ENCODE measurements at places on chromosomes 7 and 10.

GRCh38 chr7:105857009-105857952 is 19.1 kb downstream of the ATXN7L1 start:
- DNase-seq: no peak

- DNase-seq: no peak
Measured at GRCh38 chr7:886626-887487, 10.5 kb downstream of the GET4 start.

GRCh38 chr7:5248201-5248885 is 34.4 kb upstream of the SLC29A4 start:
- DNase-seq: no peak

DNA sequence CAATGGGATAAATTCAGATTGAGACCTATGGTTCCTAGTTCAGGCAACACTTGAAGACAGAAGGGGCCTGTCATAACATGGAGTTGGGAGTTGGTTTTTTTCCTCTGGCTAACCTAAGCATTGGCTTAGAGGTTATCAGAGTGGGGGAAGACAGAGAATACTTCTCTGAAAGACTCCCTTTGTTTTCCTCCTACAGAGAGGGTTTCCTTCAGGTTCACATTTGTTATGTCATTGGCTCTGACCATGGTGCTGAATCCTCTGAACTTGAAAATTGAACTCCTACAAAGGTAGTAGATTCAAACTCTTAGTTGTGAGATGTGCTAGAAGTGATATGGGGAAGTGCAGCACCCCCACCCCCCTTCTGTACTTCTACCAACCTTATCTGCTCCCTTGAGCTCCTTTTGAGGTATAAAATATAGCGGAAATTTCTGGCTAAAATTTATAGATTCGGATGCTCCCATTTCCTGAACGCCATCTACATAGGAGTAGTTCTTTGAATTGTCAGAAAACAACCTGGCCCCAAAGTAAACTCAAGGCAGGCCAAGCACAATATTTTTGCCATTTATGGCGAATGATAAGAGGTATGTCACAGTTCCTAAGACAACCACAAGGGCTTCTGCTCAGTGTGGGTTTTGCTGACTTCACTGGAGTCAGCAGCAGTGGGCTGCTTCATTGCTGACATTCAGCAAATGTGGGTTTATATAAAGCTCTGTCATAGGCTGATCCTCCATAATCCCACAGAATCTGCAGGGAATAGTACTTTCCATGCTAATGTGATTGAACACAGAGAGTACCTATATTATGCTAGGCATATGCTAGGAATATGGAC is 131.6 kb upstream of the KLF14 start:
- no peak for DNase-seq

DNA sequence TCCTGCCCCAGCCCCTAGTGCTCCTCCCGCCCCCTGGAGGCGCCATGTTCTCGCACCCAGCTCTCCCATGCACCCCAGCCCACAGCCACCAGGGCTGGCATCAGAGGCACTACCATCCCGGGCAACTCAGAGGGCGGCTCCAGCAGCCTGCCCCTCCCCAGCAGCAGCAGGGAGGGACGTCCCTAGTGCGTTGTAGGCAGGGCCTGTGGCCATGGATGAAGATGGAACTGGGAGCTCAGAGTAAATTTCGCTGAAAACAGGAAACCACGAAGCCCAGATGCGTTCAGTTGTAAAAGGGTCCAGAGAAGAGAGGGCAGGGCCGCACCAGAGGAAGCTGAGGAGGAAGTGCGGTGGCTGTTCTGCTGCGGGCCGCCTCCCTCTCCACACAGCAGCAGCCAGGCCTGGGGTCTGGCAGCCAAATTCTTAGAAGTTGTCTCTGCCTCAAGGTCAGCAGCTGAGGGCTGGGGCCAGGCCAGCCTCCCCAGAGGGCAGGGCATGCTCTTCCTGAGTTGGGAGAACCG is 24.6 kb downstream of the VSIR start:
- peak; percentile 44 for DNase-seq

GRCh38 chr7:98797150-98797549 is 72.7 kb downstream of the TMEM130 start:
- no peak for DNase-seq

DNA sequence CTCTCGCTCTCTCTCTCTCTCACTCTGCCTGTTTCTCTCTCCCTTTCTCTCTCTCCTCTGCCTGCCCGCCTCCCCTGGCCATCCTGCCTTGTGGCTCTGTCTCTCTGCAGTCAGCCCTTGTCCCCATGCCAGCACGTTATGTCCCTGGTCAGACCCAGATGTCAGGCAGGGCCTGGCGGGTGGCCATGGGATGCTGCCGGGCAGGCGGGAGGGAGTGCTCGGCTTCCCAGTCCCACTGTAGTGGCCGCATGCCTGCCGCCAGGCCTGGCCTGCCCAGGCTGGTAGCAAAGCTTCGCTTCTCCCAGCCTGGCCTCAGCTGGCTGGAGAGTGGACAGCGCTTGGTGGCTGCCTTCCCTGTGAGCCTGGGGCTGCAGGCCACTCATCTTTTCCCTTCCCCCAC is 121.5 kb upstream of the ZNF716 start:
- DNase-seq: no peak

- DNase-seq: no peak
Measured at GRCh38 chr7:19024261-19024660, 93.2 kb downstream of the TWIST1 start.

- DNase-seq: no peak
Measured at GRCh38 chr7:131119381-131119780, 208.3 kb upstream of the MKLN1 start.

- no peak for DNase-seq
Measured at GRCh38 chr10:78804411-78805032, 264.2 kb upstream of the ZMIZ1 start.

DNA sequence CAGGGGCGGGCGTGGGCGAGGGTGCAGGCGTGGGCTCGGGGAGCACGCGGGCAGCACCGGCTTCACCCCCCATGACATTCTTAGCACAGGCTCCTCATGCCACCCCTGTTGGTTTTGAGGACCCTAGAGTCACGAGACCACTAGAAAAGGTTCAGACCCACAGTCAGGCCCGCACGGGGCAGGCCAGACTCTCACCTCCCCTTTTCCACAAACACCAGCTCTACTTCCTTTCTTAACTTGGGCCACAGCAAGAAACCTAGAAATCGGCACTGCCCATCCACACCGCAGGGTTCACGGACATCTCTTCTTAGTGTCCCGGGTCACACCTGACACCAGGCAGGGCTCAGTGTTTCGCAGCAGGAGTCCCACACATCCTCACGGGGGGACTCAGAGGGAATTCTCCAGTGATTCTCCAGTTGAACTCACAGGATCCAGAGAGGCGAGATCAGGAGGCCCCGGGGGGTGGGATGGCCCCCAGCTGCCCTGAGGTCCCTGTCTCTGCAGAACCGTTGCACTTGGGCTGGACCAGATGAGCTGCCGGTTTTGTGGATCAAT is 52.0 kb downstream of the JAKMIP3 start:
- no peak for DNase-seq

DNA sequence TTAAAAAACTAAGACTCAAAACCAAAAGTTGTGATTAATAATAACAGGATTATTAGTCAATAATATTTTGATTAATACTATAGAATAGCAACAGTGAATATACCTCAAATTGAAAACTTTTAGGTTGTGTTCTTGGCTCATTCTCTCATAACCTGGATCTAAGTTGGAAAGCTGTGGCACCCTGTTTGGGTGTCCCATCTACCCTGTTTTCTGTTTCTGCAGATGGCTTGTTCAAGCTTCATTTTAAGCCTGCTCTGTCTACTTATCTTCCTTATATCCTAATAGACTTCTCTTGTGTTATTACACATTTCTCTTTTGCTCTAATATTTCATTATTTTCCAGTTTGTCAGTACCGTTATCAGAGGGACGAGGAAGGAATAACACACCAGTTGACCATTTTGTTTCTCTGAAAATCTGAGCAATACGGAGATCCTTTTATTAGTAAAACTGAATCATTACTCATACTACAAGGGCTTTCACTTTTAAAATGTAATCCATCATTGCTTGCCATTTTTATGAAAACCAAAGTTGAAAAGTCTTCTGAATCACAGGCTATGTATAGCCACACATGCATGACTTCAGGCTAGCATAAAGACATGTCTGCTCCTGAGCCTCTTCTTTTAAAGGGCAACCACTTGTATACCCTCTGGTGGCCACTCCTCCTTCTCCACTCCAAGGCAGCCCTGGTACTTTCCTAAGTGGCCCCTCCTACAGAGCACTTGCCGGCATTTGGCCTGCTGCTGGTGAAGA is 22.3 kb downstream of the COX15 start:
- DNase-seq: no peak

DNA sequence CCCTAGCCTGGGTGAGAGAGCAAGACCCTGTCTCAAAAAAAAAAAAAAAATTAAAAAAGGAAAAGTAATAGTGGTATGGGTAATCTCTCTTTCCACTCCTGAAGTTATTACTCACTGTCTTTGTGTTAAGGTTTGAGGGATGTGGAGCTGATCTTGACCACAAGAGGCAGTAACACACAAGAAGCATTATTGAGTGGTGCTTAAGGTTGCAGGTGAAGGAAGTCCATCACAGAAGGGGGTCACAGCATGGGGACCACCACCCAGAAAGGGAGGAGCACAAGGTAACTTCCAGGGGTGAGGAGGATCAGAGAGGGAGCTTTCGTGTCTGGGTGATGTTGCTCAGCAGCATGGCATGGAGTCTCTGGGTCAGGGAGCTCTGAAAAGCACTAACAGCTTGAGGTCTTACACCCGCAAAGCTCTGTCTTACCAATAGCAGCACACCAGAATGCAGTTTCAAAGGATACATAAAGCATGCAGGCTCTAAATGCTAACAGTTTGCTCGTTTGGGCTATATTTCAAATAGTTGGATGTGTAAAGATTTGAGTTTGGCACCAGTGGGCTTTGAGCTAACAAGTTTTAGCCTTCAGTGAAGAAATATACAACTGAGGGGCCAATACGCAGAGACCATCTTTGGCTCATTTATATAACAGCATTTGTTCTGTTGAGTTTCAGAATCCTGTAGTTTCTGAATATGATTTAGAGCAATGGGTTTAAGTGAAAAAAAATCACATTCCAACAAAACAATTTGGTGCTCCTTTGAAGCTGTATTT is 100.4 kb upstream of the DNAJC1 start:
- no peak for DNase-seq

DNA sequence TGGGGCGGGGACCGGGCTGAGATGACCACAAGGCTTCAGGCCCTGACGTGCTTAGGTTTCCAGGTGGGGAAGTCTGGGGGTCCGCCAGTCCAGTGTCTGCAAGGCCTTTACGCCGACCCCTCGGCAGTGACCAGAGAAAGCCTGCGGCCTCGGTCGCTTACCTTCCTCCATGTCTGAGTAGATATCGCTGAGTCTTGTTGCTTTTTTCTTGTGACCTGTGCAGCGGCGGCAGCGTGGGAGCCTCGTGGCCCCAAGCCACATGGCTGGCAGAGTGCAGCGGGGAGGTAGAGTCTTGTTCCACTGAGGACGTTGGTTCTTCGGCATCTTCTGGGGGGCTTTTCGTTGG is 329 bp downstream of the NOLC1 start:
- peak; percentile 11 for DNase-seq

DNA sequence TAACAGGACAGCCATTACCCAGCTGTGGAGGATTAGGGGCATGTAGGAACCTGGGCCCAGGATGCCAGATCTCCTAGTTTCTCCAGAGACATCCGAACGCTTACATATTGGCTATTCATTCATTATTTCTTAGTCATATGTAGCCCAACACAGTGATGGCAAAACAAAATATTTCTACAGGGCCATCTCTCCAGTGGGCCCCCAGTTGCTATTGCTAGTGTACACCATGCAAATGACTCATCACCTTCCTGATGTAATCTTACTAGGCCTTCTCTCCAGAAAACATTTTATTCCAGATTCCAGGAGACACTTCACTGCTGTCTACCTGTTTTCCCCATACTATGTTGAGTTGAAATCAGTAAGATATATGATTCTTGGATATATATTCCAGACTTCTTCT is 201.7 kb downstream of the PLXDC2 start:
- no peak for DNase-seq

- DNase-seq: no peak
Measured at GRCh38 chr7:122885583-122886356, 490 bp downstream of the CADPS2 start.

DNA sequence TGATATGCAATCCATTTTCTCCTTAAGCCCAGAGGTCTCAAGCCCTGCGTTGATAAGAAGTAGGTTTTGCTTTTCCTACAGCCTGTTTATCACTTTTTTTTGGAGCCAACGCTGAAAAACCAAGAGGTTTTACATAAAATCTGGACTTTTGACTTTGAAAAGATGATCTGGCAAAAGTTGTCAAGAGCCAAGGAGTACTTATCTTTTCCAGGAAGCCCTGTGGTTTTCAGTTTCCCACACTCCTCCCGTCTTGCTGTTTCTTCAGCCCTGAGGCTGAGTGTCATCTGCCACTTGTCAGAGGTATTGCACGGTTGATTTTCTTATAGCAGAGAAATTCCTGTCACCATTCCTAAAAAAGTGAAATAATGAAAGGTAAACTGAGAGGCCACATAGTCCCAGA is 108.7 kb downstream of the TYW1 start:
- no peak for DNase-seq

DNA sequence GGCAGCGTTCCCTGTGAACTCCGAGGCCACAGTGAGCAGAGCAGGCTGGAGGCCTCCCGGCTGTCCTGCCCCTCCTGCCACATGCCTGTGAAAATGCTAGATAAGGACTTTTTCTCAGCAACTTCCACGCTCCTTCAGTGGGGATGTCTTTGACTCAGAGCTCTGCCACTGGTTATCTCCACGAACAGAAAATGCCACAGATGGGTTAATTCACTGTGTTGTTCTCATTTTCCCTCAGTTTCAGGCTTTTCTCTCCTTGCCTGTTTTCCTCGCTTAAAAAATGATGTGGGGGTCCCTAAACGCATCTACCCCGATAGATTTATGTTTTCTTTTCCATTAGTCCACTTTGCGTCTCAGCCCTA is 51.3 kb downstream of the IKZF1 start:
- no peak for DNase-seq

GRCh38 chr10:94859086-94859485 is 79.4 kb upstream of the CYP2C9 start:
- no peak for DNase-seq

- DNase-seq: no peak
Measured at GRCh38 chr7:70883750-70884439, 248.0 kb upstream of the GALNT17 start.

GRCh38 chr7:66507764-66508296 is 120.9 kb upstream of the KCTD7 start:
- no peak for DNase-seq

DNA sequence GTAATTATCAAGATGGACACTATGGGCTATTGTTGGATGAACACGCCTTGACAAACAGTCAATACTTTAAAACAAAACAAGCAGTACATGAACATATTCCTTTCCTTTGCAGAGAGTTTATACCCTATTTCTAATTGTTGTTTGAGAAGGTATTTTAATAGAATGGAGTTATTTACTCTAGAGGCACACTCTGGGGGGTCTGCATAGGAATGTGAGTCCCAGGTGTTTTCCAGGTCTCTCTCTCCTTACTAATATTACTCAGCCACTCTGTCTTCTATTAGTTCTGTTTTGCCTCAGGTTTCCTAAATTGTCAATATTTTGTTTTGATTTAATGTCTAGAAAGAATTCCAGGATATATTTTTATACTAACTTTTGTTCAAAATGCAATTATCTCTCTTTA is 1091.4 kb downstream of the CNTNAP2 start:
- DNase-seq: no peak

- DNase-seq: no peak
Measured at GRCh38 chr10:85611093-85611740, 755.4 kb downstream of the GRID1 start.

Measured in stimulated activated CD8-positive, alpha-beta memory T cell treated with anti-CD3 and anti-CD28 coated beads, Interleukin-12 subunit alpha, Interleukin-12 subunit beta, amount 100 ng/mL, for 1 hour (primary cell).